NCI-H510A treated with DMSO at 0.1 percent for 48 hours (cell line): ENCODE measurements at places on chromosomes 16 and 17.
A peak's percentile ranks its signal among the peaks of the same experiment; 100 is the strongest.

DNA sequence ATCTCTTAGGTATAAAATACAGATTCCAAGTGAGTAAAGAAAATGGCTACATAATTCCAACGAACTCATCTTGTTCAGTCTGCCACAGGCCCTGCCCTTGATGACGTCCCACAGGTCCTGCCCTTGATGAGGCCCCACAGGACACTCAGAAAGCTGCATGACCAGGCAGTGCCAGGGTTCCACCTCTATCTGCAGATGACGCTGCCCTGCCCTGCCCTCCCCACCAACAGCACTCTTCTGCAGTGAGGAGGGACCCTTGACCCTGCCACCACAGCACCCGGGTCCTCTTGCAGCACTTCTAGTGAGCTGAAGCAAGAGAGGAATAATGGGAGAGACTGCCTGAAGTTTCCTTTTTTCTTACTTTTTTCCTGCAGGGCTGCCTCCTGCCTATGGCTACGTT lies 118.4 kb downstream of the VPS53 start:
- no peak for DNase-seq

GRCh38 chr17:19295473-19296135 lies 58.4 kb downstream of the EPN2 start:
- no peak for DNase-seq

GRCh38 chr16:53503991-53504663 lies 1.1 kb upstream of the AKTIP start:
- peak; percentile 39 for DNase-seq

DNA sequence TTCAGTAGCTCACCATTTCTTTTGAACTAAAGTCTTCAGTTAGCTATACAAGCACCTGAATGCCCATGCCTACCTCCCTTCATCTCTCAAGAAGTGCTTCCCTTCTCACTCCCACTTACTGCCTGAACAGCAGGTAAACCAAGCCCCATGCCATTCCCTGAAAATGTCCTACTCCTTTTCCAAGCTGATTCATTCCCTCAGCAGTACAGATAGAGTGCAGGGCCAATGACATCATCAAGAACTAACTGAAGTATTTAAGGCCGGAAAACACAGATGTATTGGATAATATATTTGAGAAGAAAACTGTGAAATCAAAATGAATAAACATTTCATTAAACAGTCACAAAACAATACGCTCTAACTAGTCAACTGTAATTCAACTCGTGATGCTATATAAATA lies 478.8 kb upstream of the CDH11 start:
- no peak for DNase-seq

DNA sequence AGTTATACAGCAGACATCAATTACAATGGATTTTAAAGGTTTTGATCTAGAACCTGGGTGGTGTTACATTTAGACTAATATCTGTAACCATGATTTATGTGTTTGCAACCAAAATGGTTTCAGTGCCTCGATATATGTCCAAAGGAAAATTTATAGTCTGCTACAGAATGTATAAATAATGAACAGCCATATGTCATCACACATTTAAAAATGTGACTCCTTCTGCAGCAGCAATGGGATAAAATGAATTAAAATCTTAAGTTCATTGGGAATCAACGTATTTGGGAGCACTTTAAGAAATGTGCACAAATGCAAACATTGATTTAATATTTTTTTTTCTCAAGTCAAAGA lies 610.2 kb downstream of the TMEM114 start:
- no peak for DNase-seq

DNA sequence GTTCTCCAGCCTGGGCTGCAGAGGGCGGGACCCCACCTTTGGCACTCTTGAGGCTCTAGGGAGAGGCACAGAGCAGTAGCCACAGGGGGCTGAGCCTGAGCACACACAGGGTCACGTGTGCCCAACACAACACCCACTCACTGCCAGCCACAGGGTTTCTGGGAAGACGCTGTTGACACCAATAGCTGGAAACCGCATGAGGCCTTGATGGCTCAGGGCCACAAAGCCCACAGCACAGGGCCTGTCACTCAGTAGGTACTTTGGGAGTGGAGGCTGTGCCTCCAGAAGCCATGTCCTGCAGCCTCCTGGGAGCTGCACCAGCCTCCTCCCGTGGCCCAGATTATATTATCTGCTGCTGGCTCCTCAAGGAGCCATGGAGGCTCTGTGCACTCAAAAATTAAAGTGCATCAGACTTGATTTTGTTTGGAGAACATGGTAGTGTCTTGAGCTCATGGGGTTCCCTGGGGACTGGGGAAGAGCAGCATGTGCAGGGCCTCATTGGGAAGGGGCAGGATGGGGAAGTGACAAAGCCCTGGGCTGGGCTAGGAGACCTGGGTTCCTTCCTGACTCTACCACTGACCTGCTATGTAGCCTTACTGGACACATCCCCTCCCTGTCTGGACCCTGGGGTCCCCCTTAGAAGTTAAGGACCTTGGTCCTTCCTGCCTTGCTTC lies 12.5 kb upstream of the SREBF1 start:
- peak; percentile 19 for DNase-seq

DNA sequence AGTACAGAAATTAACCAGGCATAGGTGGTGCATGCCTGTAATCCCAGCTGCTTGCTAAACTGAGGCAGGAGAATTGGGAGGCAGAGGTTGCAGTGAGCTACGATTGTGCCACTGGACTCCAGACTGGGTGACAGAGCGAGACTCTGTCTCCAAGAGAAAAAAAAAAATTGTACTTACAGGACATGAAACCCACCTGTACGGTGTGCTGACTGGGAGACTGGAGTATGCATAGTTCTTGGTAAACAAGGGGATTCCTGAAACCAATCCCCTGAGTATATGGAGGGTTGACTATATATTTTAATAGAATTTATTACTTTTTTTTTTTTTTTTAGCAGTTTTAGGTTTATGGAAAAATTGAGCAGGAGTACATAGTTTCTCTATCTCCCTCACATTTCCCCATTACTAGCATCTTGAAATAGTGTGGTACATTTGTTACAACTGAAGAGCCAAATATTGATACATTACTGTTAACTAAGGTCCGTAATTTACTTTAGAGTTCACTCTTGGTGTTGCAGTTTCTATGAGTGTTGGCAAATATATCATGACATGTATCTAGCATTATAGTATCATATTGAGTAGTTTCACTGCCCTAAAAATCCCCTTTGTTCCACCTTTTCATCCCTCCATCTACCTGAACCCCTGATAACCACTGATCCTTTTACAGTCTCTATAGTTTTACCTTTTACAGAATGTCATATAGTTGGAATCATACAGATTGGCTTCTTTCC lies 19.3 kb downstream of the TENT4B start:
- no peak for DNase-seq

- DNase-seq = no peak
Measured at GRCh38 chr17:6305613-6306360, 129.1 kb downstream of the AIPL1 start.

GRCh38 chr17:14301279-14302090 lies 604 bp downstream of the HS3ST3B1 start:
- DNase-seq = no peak

DNA sequence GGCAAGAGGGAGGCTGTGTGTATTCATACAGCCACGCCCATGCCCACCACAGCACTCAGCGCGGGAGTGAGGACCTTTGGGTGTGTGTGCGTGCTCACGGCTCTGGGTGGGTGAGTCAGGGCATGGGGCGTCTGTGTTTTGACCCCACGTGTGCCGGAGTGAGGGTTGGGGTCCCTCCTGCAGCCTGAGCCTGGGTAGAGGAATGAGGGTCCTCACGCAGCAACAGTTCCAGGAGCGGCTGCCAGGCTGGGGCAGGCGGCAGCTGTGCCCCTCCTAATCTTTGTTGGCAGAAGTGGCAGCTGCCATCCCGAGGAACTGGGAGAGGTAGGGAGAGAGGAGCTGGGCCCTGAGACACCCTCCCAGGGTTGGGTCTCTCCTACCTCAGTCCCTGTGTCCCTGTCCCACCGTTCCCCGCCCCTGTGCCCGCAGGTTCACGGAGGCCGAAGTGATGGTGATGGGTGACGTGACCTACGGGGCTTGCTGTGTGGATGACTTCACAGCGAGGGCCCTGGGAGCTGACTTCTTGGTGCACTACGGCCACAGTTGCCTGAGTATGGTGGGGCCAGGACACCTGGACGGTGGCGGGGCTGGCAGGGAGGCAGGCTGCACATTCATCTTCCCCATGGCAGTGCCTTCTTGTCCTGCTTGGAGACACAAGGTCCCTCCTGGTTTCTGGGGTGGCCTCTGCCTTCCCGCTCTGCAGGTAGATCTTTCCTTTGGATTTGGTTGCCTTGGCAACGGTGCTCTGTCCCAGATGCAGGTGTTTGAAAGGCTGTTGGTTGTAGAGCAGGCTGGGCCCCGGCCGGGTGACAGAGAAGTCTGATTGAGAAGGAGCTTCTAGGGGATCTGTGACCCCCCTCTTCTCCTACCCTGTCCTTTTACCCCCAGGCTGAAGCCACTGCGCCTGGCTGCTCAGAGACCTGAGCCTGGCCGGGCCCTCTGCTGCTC lies 5.9 kb downstream of the DPH1 start:
- no peak for DNase-seq

DNA sequence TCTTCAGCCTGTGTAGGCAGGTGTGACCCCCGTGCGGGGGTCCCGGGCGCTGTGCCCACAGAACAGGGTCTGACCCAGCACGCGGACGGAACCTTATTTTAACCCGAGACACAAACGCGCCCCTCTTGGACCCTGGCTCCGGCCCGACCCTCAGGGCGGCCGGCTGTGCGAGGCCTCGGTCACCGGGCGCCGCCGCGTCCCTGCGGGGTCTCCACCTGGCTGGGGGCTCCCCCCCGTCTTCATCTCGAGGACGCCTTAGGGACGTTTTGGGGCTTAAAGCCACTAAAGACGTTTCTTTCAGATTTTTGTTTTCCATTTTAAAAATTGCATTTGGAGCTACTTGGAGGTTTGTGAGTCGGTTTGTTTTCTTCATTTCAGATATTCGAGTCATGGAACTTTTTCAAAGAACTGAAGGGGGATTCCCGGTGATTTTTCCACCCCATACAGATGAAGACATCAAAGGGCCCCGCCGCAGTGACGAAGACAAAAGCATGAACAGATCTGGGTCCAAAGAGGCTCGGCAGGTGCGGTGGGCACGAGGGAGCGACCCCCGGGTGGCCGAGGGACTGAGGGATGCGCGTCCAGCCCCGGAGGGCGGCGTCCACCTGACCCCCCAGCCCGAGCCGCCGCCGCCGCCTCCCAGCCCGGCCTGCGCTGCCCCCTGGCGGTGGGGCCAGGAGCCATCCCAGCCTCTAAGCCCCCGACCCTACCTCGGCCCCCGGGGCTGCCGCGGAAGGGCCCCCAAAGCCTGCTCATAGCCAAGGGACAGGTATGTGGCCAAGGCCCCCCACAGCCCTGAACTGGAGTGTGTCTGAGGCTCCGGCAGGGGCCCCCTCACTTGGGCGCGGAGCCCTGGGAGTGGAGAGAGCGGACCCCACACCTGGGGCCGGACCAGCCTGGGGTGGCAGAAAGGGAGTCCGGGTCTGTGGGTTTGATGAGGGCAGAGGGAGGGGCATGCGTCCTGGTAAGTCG lies 3.8 kb upstream of the CD7 start:
- DNase-seq = no peak

- DNase-seq = no peak
Measured at GRCh38 chr16:73998707-73999106, 297.9 kb upstream of the PSMD7 start.

DNA sequence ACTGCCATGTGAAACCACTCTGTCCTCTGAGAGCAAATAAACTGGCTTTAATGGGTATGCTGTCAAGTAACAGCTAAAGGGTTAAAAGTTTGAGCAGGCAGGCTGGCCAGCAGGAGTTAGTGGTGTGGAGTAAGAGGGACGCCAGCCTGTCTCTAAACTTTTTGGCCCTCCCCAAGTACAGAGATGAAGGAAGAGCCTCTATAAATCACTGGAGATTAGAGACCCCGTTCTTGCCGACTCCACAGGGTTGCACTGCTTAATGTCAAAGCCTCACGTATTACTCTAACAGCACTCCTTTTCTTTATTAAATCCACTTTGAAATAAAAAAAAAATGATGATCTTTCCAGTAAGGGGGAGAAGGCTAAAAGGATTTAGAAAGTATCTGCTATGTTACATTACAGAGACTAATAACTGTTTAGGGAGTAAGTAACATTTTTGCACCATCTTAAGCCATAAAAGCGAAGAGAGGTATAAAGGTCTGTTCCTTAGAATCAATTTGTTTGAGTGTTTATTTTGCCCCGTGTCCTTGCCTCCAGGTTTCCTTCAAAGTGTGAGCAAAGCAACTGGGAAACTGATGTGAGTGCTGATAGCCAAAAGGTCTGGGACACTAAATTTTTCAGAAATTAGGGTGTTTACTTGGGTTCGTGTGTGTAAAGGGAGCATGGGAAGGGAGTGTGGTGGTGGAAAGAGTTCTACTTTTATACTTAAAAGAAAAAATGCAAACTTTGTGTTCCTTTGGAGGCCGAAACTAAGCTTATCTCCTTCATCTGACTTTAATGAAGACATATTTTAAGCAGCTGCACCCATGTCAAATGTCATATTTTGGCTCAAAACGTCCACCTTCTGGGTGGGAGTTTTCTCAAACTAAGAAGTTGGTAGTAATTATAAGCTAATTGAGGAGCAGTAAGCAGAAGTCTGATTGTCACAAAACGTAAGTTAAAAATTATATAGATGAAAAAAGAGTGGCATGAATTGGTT lies 109.9 kb upstream of the TBX2 start:
- DNase-seq = no peak

- no peak for DNase-seq
Measured at GRCh38 chr17:7903154-7904103, 12.7 kb downstream of the RNF227 start.

DNA sequence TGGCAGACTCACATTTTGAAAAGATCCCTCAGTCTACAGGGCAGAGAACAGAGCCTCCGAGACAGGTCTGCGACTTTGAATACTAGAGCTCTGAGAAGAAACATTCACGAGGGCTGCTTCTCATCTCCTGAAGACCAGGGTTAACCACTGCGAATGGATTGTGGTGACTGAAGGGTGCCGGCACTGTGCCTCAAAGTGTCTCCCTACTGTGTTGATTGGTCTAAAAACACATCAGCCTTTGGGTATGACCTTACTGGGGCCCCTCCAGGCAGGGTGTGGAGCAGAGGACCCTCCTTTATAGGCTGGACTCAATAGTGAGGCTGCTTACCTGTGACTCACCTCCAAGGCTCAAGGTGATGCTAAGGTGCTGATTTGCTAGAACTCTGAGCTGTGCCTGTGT lies 2.6 kb upstream of the LGALS9 start:
- DNase-seq = no peak

DNA sequence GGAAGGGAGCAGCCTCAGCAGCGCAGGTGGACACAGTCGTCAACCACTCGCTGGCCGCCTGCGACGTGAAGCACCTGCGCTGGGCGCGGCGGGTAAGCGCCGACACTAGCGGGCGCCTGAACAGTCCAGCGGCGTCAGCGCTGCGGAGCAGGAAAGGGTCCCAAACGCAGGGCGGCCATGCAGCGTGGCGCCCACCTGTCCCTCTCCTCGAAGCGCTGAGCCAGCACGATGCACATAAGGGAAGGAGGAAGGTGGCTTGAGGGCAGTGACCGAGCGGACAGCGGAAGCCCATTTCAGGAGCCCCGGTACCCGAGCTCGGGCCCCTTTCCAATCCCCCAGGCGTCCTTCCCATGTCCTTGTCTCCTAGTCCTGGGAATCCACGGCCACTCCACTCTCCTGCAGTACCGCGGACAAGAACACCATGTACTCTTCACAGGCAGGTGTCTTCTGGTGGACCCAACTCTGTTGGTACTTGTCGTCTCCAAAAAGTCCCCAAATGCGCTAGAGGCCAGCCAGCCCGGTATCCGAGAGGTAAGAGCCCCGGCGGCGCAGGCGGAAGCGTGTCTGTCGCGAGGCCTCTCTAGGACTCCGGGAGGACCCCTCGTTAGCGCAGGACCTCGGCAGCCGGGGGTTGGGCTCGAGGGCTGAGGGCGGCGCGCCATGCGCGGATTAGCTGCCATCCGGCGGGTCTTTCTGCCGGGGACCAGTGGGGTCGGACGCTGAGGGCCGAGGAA lies 14.4 kb downstream of the ZNF232 start:
- peak; percentile 43 for DNase-seq
